Pancreas (tissue), 10 donors: ENCODE measurements at places on chromosomes 5 and 9.

DNA sequence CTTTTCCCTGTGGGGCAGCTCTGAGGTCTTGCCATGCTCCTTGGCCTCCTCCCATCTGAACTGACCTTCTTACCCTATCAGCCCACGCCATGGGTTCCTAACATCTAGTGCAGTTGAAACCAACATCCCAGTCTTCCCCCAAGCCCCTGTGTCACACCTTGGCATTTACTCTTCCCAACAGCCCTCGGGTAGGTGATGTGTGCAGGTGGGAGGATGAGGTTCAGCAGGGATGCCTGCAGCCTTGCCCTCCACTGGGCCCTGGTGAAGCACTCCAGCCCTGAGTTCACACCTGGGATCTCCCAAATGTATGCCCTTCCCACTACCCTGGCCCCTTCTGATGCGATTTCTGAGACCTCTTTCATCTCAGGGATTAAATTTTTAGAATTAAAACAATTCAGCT, 15.5 kb downstream of the IRX2 start:
- no peak for DNase-seq

- DNase-seq = peak; percentile 34
These were observed 49.2 kb upstream of the FCN1 start for GRCh38 chr9:134966697-134967546.

- no peak for DNase-seq
These were observed 137.1 kb upstream of the TRIM32 start for GRCh38 chr9:116549786-116550660.

- no peak for DNase-seq
These were observed 508.1 kb downstream of the NR2F1-AS1 start for GRCh38 chr5:93072831-93073459.

GRCh38 chr9:20363233-20363632, 259.1 kb downstream of the MLLT3 start:
- DNase-seq = no peak

GRCh38 chr5:138391859-138392386, 39.4 kb downstream of the KDM3B start:
- no peak for DNase-seq

DNA sequence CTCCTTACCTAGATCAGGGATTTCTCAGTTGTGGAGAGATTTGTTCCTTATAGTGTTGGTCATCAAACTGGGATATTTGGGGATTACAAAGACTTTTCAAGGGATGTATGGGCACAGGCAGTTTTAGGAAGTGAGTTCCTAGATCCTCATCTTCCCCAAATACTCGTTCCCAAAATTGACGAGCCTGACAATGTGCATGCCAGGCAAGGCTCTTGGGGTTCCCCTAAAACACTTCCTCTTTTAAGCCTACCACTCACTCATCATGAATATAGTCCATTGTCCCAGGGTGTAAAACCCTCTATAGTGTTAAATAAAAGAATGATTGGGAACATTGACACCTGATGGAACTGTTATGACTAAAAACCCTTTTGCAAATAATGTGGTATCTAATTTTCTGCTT, 26.4 kb downstream of the PDCD1LG2 start:
- no peak for DNase-seq

DNA sequence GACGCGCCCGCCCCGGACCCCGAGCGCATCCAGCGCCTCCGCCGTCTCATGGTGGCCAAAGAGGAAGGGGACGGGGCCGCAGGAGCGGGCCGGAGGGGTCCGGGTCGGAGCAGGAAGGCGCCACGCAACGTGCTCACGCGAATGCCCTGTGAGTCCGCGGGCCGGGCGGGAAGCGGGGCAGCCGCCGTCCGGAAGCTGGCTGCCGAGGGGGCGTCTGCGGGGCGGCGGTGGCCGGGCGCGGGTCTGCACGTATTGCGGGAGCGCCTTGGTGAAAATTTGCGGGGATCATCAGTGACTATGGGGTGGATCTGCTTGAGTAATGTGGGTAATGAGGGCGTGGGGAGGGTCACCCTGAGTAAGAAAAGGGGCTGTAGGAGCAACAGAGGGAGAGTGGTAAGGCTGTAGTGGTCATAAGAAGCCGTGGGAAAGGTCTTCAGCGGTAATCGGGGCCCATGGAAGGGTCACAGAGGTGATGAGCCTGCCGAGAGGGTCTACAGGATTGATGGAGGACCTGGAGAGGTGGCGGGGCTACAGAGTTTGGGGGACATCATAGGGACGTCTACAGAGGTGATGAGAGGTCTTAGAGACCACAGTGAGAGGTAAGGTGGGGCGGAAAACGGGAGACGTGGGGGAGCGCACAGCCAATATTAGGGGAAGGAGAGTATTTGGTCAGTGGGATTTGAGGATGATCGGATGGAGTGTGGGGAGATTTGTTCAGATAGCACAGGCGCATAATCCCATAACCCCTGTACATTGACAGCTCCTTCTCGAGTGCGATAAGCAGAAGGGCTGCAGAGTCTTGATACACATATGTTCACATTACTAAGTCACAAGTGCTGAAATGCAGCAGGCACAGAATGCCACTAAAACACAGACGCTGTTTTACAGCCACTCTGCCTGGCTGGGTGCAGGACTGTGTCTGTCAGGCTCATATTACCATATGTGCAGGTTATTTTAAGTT, 819 bp downstream of the LSM11 start:
- DNase-seq = peak; percentile 37

DNA sequence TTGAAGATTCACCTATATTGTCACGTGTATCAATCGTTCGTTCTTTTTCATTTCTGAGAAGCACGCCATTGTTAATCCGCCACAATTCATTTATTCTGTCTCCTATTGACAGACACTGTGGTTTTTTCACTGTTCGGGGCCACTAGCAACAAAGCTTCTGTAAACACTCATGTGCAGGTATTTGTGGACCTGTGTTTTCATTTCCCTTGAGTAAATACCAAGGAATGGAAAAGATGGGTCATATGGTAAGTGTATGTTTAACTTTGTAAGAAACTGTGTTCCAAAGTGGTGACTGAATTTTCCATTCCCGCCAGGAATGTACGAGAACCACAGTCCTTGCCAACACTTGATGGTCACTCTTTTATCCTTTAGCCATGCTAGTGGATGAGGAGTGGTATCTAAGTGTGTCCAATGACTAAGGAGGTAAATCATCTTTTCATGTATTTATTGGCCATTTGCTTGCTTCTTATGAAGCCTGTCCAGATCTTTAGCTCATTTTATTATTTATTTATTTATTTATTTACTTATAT, 10.7 kb downstream of the ABO start:
- DNase-seq = no peak

- no peak for DNase-seq
These were observed 45.3 kb downstream of the INSYN2B start for GRCh38 chr5:169934990-169935389.

DNA sequence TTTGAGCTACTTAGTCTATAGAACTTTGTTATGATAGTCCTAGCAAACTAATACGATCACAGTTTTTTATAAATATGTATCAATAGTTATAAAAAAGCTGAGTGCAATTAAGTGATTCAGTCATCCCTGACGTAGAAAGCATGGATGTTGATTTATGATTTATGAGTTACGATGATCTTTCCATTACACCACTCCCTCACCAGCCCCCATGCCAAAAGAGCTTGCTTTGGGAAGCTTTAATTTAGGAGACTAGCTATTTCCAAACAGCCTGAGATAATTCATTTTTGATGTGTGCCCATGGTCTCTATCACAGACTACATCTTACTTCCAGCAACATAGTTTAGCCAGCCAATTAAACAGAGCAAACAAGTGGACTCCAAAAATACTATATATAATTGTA, 256.8 kb downstream of the GABRG2 start:
- DNase-seq = no peak

DNA sequence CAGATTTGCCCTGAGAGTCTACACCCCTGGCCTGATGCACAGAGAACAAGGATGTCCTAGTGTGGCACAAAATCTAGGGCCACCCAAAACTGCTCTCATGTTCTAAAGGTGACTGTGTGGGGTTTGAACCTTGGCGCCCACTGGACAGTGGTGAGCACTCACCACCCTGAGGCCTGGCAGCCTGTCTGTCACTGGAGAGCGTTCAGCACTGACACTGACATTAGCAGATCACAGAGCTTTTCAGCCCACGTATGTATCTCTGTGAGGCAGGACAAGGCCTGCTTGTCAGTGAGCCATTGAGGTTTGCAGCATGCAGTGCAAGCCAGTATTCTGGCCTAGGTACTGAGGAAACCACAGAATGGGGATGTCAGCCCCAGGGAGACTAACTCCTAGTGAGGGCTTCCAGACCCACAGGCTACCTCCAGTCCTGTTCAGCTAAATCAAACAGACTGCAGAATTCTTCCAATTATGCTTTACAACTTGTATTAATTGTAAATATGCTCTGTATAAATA, 38.9 kb upstream of the SLC2A8 start:
- DNase-seq = no peak

GRCh38 chr5:125236007-125236406, 489.6 kb upstream of the ZNF608 start:
- no peak for DNase-seq

DNA sequence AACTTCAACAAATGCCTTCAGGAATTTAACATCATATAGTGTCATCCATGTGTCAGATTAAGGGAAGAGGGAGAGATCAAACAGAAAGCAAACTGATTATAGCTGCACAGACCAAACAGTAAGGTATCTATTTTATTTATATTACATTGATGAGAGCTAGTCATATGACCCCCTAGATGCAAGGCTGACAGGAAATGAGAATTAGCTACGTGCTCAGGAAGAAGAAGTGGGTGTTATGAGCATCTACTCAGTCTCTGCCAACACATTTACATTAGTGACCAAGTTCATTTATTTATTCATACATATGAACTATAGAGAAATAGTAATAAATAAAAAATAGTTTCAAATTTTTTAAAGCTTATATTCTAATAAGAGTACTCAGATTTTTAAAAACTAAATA, 787.3 kb downstream of the KCTD16 start:
- DNase-seq = no peak

DNA sequence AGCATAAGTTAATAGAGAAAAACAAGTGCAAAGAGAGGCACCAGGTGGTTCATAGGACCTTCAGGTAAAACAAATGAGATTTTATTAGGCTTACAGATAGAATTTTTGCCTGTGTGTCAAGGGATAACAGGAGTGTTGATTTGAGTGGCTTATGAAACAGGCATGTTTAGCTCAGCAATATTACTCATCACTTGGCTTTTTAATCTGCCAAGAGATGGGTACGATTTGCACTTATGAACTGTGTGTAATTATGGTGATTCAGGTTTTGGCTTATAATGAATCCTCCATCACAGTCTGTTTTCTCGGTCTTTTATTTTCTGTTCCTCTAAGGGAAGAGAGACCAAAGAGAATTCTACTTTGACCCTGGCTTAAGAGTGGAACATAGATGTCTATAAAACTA, 199.3 kb downstream of the DMRTA1 start:
- DNase-seq = no peak

- no peak for DNase-seq
These were observed 296.6 kb upstream of the FBXL7 start for GRCh38 chr5:15203376-15203775.

GRCh38 chr9:97985058-97985861, 2.1 kb downstream of the ANP32B start:
- DNase-seq = peak; percentile 67

DNA sequence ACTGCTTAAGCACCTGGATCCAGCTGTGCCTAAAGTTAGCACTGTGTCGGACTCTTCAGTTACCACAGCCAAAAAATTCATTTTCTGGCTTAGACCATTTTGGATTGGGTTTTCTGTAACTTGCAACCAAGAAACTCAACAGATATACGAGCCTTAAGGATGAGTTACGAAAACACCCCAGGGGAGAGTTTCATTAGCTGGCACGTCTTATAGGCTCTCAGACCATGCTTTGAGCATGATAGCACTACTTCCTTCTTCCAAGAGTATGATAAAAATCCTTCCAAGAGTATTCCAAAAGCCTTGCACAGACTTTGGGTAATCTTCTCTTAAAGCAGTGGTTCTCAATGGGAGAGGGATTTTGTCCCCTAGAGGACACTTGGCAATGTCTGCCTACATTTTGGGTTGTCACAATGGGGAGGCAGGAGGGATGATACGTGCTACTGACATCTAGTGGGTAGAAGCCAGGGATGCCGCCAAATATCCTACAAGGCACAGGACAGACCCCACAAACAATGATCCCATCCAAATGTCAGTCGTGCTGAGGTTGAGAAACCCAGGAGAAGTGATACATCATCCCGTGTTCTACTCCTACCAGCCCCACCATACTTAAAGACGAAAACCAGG, 64.8 kb downstream of the SMIM23 start:
- DNase-seq = no peak

DNA sequence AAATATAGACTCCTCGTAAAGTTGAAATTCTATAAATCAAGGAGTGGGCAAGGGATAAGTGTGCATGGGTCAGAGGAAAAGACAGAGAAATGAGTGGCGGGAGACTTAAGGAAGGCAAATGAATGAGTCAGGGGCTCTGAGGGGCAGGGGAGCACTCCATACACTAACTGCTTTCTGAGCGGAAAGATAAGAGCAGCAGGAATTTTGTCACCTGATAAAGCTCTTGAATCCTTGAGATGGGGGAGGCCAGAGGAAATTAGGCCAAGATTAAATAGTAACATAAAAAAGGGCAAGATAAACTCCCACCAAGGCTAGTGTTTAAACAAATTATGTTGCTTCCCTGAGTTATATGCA, 191.0 kb upstream of the S1PR3 start:
- no peak for DNase-seq

DNA sequence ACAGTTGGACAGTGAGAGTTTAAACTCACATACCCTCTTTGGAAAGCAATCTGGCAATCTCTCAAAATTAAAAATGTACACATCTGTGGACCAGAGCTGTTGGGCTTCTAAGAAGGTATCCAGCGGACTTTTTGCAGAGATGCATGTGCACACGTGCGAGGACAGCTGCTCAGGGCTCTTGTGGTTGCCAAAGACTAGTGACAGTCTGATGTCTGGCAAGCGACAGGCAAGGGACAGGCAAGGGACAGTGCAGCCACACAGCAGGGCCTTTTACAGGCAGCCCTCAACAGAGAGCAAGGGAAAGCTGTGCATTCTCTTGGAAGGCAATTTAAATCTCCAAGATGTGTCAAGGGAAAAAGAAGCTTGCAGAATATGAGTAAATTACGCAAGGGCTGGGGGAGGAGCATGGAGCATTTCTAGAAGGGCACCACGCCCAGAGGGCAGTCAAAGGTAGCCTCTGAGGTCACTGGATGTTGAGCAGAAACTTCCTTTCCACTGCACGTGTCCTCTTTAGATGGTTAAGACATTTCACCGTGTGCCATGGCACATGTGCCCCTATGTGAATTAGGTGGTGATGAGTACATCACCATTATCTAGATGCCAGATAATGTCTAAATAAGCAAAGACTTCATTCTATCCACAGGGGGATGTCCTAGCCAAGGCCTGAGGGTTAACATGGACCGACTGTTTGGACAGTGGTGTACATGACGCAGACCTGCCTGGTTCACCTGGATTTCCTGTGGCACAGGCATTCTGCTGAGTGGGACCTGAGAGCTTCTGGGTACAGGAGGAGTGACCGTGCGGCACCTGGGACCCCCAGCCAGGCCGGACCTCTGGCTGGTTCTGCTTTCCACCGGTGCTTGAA, 9.1 kb downstream of the GFPT2 start:
- no peak for DNase-seq

DNA sequence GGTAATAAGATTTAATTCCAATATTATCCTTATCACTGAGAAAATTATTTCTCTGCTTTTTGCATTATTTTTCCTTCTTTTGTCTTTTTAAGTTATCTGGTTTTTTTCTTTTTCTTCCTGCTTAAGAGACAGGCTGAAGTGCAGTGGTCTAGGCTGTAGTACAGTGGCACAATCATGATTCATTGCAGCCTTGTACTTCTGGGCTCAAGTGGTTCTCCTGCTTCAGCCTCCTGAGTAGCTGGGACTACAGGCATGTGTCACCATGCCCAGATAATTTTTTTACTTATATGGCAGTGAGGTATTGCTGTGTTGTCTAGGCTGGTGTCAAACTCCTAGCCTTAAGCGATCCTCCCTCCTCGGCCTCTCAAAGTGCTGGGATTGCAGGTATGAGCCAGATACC, 93.9 kb downstream of the SLC44A1 start:
- no peak for DNase-seq
